ENCODE measurements at places on chromosomes 1 and 21.

- peak overlapping the region; percentile 98 for H3K27ac ChIP-seq
- H3K36me3 ChIP-seq, result peaks cover 7% of the 10 kb centered on the region
- H3K4me1 ChIP-seq, result peaks cover 51% of the 10 kb centered on the region
- peak overlapping the region; percentile 100 for H3K4me3 ChIP-seq
These were observed 644 bp upstream of the MRPL24 start for GRCh38 chr1:156741481-156741983.

DNA sequence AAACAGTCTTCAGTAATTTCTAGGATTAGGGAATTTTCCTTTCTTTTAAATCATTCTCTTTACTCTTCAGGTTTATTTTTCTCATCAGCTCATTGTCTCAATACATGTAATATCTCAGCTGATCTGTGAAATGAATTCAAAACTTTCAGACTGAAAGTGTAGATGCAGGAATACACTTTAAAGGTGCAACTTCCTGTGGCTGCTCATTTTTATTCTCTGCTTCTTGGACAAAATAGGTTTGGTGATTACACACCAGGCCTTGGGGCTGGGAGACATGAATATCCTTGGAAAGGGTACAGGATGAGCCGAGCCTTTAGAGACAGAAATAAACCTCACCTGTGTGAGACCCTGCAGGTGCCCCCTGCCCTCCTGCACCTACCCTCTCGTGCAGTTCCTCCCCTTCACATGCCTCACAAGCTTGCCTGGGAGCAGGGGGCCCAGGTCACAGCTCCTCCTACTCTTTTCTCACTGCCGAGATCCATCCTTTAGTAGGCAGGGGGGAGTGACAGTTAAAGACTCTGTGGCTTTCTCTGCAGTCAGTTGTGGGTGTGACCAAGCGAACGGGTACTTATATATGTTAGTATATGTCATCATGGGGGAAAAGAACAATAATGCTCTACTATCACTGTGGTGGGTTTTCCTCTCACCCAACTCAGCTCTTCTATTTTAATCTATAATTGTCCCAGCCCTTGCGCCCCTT, 23.6 kb downstream of the XCL2 start:
- H3K4me3 ChIP-seq, result peak overlapping the region; percentile 71
- peak; percentile 54 for DNase-seq
- H3K27me3 ChIP-seq, result no peaks in the 10 kb centered on the region
- H3K27ac ChIP-seq, result peak overlapping the region; percentile 93
- H3K4me1 ChIP-seq, result peaks cover 50% of the 10 kb centered on the region
- H3K36me3 ChIP-seq, result peaks cover 14% of the 10 kb centered on the region

DNA sequence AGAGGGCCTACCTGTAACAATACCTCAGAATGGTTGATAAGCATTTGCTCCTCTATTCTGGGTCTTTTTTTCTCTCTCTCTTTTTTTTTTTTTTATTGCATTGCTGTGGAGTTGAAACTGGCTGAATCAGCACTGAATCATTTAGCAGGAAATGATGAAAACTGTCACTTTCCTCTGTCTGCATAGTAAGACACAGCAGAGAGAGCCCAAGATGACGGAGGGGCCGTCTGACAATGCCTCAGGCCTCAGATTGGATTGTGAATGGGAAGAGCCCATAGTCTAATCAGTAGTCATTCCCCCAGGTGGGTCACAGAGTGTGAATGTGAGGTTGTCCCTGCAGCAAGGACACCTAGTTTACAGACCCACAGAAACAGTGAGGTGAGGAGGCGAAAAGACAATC, 193.2 kb upstream of the PLXNA2 start:
- no peaks in the 10 kb centered on the region for H3K4me1 ChIP-seq
- no peak overlapping the region for H3K4me3 ChIP-seq
- DNase-seq, result peak; percentile 17
- no peaks in the 10 kb centered on the region for H3K27me3 ChIP-seq
- H3K36me3 ChIP-seq, result no peaks in the 10 kb centered on the region
- no peak overlapping the region for H3K27ac ChIP-seq

DNA sequence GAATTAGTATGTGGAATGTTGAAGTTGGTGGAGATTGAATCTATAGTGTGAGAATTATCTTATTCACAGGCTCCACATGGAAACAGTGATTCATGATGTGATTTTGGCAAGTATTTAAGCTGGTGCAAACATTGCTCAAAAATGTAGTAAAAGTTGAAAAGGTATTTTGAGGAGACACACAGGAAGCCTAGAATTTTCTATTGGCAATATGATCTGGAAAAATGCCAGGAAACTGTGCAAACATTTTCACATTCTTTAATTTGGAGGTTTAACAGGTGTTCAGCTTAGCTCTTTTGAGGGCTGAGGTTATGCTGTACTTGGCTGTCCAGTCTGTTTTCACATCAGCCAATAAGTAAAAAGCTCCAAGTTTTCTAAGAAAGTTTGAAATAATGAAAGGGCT, 327.3 kb downstream of the RWDD3 start:
- H3K36me3 ChIP-seq, result peaks cover 5% of the 10 kb centered on the region
- no peaks in the 10 kb centered on the region for H3K27me3 ChIP-seq
- no peaks in the 10 kb centered on the region for H3K4me1 ChIP-seq

DNA sequence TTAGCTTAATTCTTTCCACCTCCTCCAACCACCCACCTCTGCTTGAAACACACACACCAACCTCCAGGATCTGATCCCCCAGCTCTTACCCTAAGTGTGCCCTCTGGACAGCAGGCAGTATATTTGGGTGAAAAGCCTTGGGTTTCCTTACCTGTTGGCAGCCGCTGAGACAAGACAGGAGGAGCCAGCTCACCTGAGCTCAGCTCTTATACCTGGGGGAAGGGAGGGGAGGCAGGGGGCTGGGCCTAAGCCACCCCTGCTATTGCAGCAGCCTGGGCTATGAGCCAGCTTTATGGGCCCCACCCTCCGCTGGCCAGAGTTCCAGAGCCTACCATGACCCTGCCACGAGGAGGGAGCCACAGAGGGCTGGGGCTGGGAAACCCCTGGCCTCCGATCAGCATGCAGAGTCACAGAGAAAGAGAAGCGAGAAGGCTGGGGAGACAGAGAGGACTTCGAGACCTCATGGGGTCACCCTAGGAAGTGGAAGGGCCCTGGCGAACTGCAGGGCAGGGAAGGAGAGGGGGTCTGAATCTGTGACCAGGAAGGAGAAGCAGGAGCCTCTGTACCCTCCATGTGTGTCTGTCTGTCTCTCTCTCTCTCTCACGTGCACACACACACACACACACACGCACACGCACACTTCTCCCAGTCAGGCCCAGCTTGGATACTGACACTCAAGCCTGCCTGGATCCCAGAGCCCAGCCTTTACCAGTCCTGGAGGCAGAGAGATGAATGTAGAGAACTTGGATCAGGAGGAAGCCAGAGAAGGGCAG, at the start of gene S100A14:
Gene S100A14, minus strand, starts transcription at position 182 of the 773 bp plus-strand sequence. CDS start 467 bp downstream, outside the sequence.
- DNase-seq, result no peak
- peaks cover 19% of the 10 kb centered on the region for H3K4me1 ChIP-seq
- no peak within 1 kb of the TSS for H3K27ac ChIP-seq
- no peaks in the 10 kb centered on the region for H3K36me3 ChIP-seq
- H3K4me3 ChIP-seq, result no peak within 1 kb of the TSS
- no peaks in the 10 kb centered on the region for H3K27me3 ChIP-seq

GRCh38 chr1:167648252-167648849, 18.3 kb downstream of the RCSD1 start:
- no peaks in the 10 kb centered on the region for H3K36me3 ChIP-seq
- DNase-seq, result no peak
